ENCODE measurements at places on chromosomes 2 and 18. TPM values are rescaled to one million over a fixed set of nuclear protein-coding genes. Genes with fewer than 3 reads are reported as not detected.

TLX2 gene
- not detected for total RNA-seq

ANTXR1 gene
- total RNA-seq: 47.6 TPM

FARSB gene
- total RNA-seq: 12.9 TPM

- no peak overlapping the region for H3K27ac ChIP-seq
- H3K4me1 ChIP-seq: no peaks in the 10 kb centered on the region
- DNase-seq: no peak
- no peak overlapping the region for H3K4me3 ChIP-seq
- H3K36me3 ChIP-seq: no peaks in the 10 kb centered on the region
Observed at GRCh38 chr2:86646865-86647264, 23.2 kb upstream of the RNF103 start.
